ENCODE measurements at places on chromosomes 12 and 14.

DNA sequence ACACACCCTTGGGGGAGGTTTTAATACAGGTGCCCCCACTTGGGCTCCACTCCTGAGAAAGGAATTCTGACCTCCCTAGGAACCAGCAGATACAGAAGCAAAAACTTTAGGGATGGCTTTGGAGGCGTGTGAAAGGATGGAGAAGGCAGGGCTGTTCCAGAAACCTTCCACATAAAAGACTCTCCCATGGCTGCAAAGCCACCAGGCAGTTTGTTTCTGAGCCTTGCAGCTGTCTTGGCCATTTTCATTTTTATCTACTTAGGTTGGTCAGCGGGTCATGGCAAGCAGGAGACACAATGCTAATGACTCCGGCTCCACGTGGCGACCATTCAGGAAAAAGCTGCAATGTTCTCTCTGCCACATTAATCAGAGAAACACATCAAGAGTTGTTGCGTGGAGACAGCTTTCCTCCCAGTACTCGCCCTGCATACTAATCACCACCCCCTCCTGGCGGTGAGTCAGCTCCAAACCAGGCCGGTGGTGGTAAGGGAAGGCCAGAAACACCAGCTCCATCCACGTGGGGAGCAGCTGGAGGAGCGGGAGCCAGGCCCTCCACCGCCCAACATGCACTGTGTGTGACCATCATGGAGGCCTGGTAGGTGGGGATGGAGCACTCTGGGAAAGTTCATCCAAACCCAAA is 30.9 kb upstream of the IRF2BPL start:
- DNase-seq: peak; percentile 66

GRCh38 chr12:53543539-53543938 is 36.3 kb upstream of the NPFF start:
- peak; percentile 47 for DNase-seq

DNA sequence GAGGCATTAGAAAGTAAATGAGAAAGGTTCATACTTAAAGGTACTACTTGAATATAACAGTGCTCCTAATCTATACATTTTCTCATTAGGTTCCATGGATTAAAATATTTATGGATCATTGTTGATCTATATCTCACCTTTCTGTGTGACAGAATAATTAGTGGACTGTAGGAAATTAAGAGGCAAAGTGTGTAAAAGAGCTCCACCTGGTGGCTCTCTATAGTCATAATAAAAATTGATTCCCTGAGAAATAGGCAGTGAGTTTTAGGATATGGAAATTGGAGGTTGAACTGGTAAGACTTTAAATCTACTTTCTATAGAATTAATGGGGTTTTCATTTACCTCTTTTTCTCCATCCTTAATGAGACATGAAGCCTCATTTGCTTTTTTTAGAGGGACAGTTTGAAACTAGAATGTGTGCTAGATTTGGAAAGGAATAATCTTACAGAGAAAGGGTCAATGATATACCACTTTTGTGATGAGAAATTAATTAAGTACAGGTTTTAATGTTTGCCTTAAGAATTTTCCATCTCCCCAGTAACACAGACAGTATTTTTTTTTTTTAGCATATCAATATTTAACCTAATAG is 11.8 kb upstream of the DERA start:
- peak; percentile 26 for DNase-seq

GRCh38 chr14:26088275-26088674 is 509.6 kb downstream of the NOVA1 start:
- DNase-seq: no peak

DNA sequence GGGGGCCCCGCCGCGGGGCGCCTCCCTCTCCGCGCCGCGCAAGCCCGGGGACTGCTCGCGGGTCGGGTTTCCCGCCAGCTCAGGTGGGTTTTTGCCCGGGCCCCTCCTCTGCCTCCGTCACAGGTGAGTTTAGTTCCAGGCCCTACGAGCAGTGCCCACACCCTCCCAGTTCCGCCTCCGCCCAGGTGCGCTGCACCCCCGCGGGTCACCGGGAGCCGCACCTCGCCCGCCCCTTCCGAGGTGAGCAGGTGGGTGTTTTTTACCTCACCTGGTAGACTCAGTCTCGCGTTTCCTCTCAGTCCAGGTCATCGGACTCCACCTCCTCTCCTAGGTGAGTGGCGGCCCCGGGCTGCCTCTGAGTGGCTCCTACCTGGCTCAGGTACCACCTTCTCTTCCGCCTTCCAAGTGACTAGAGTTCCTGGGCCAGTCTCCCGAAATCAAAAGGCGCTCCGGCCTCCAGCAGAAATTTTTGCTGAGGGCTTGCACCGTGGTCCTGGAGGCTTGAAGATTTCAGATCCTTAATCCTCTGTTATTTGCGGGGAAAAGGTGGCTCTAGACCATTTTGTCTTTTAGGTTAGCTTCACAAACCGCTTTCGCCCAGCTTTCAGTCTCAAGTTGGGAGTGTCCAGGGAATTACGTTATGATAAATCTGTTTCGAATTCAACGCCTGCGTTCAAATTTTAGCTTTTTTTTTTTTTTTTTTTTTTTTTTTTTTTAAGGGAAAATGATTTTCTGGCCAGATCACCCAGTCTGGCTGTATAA is at the start of gene TMEM30B:
Gene TMEM30B (minus strand): TSS at position 153 of the 762 bp plus-strand sequence. CDS start 191 bp downstream, outside the sequence.
- no peak for DNase-seq

- DNase-seq: no peak
These were observed 77.4 kb downstream of the NCOR2 start for GRCh38 chr12:124489915-124490583.

DNA sequence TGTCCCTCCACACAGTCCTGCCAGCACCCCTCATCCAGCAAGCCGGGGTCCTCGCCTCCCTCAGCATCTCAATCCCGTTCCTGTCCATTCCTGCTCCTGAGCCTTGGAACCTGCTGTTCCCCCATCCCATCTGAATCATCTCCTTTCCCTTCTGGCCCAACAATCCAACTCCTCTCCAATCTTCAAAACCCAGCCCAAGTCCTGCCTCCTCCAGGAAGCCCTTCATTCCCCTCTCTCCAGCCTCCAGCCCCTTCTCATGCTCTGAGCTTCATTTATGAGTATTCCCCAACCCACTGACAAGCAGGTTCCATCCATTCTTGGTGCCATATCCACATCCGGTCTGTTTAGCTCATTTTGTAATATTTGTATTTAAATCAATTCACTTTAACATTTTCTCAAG is 128.1 kb downstream of the RIMBP2 start:
- no peak for DNase-seq

- DNase-seq: peak; percentile 98
These were observed at the start of gene GPR84 for GRCh38 chr12:54364413-54364812. Gene GPR84 (minus strand): TSS chr12:54364486. CDS start chr12:54363851, 635 bp downstream.

DNA sequence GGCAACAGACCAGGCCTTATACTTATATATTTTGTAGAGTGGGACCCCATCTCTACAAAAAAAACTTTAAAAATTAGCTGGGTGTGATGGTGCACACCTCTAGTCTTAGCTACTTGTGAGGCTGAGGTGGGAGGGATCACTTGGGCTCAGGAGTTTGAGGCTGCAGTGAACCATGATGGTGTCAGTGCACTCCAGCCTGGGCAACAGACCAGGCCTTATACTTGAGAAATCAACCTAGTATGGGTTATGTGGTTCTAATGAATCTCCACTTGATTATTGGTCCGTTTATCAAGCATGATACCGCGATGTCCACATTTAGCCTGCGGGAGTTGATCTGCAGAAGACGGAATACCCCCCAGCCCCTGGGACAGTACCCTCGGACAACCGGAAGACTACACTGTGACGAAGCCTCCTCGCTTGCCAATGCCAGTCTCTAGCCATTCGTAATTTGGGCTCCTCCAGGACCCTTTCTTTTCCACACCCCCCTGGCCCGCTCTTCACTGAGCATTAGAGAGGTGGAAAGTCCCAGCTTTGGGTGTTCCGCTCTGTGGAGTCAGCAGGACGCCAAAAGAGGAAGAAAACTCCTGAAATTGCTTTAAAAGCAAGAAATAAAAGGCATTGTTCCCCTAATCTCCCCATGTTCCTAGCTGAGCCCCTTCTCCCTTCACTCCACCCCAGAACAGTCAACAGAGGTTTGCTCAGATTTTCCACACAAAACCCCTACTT is 19.4 kb downstream of the LTBP2 start:
- DNase-seq: peak; percentile 82

- DNase-seq: no peak
These were observed 63.5 kb downstream of the DPF3 start for GRCh38 chr14:72830356-72830755.

- DNase-seq: no peak
These were observed 65.0 kb downstream of the PITPNM2 start for GRCh38 chr12:123085730-123086487.

GRCh38 chr12:57276935-57277563 is 26.1 kb upstream of the STAC3 start:
- peak; percentile 31 for DNase-seq

- peak; percentile 85 for DNase-seq
These were observed 2.8 kb upstream of the RNASE4 start for GRCh38 chr14:20681348-20682126.

DNA sequence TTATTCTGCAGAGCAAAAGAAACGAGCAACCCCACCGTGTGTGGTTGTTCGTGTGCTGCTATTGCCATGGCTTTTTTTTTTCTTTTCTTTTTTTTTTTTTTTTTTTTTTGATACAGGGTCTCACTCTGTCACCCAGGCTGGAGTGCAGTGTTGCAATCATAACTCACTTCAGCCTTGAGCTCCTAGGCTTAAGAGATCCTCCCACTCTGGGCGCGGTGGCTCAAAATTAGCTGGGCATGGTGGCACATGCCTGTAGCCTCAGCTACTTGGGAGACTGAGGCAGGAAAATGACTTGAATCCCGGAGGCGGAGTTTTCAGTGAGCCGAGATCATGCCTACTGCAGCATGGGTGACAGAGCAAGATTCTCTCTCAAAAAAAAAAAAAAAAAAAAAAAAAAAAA is 144.2 kb downstream of the ESR2 start:
- no peak for DNase-seq

- no peak for DNase-seq
These were observed 167.5 kb upstream of the FKBP4 start for GRCh38 chr12:2627076-2627834.

DNA sequence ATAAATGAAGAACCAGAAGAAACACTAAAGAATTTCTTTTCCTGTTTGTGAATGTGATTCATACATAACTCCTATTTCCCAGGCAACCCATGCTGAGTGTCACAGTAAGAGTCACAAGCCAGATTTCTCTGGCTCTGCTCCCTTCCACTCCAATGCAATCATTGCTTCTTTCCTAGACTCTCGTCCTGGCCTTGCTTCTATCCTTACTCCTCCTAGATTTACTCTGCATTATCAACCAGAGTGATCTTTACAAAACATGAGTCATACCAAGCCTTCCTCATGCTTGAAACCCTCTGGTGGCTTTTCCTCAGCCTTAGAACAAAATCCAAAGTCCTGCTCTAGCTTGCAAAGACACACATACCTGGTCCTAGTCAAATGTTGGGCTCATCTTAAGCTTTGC is 13.3 kb downstream of the IL22 start:
- peak; percentile 59 for DNase-seq

GRCh38 chr12:110932046-110932445 is 11.7 kb upstream of the MYL2 start:
- no peak for DNase-seq

DNA sequence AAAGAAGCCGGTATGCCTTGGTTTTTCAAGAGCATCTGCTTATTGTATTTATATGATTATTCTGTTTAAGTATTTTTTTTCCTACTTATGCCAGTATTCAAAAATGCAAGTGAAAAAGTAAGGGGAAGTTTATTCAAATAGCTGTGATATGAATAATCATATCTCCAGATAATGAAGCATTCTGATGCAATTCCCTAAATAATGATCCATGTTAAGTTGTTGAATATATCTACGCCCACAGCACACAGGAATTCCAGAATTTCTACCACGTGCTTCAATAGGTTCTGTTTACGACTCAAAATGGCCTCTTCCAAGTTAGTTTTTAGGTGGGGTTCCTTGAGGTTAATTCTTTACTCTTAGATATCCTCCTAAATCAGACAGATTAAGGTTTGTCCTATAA is 208.3 kb downstream of the NAV3 start:
- no peak for DNase-seq

- DNase-seq: no peak
These were observed 25.4 kb downstream of the BRF1 start for GRCh38 chr14:105275267-105275946.

DNA sequence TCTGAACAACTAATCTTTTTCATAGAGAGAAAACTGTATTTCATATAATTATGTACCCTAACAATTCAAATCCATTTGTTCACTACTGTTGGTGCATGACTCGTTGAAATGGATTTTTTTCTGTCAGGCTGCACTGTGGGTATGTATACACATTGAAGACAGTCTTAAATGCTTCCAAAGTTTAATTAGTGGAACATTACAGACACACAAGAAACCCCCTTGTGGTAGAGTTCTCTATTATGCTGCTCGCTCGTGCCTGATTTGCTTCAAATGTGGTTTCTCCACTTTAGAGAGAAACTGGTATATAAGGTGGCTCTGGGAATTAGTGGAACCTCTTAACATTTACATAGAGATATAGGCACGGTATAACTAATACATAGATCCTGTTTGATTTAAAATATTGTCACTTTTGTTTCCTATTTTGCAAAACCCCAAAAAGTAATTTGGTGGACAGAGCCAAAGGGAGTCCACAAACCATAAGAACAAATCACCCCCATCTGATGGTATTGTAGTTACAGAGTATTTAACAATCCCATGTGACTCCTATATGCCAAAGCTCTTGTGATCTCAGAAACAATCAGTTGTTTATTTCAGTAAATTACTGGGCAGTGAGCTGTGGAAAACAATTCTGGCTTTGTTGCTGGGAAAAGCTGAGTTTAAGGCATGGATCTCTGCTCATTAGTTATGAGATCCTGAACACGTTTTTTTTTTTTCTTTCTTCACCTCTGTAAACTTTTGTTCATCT is 159.5 kb downstream of the BRMS1L start:
- no peak for DNase-seq

DNA sequence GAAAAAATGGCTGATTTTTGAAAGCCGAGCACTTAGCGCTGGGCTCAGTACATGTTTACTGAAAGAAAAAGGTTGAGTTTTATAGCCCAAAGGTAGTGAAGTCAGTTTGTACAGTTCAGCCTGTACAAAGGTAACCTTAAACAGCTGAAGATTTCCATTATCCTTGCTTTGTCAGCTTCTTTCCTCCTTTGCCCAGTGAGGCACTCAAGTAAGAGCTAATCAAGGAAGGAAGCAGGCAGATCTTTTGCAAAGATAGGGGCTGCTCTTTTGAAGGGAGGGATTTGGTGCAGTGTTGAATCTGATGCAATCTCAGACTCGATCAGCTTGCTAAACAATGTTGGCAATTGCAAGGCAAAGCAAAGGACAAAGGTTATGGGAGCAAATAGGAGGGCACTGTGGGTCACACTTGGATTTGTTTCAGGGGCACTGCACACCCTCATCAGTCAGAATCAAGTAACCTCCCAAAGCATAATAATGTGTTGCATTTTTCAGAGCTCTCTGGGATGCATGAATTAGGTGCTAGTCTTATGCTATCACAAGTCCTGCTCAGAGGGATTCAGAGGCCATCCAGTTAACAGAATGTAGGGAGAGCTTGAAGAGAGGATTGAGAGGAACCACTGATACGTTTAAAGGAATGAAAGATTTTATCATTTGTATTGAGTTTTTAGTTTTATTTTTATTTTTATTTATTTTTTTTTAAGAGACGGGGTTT is 44.4 kb downstream of the ANO6 start:
- no peak for DNase-seq
